ENCODE measurements at places on chromosomes 6 and 20.

GRCh38 chr6:1667012-1667804 is 57.5 kb downstream of the FOXC1 start:
- peak; percentile 86 for DNase-seq

DNA sequence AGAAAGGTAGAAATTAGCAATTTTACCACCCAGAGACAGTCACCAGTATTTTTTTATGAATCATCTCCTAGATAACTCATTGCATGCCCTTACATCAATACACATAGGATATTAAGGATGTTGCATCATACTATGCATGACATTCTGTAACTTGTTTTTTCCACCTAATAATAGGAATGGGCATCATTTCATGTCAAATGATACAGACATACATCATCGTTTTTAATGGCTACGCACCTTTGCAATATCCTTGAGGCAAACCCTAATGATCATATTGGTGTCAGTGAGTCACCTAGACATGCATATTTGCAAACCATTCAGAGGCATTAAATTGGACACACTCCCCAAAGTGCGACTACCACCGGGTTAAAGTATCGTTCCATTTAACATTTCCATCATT is 309.7 kb upstream of the AGPAT4 start:
- no peak for DNase-seq

- DNase-seq = no peak
Observed at GRCh38 chr6:2485116-2485515, 239.7 kb upstream of the GMDS start.

GRCh38 chr20:34029415-34029814 is 35.7 kb downstream of the RALY start:
- DNase-seq = no peak

- DNase-seq = no peak
Observed at GRCh38 chr20:42594011-42594410, 595.7 kb downstream of the PTPRT start.

DNA sequence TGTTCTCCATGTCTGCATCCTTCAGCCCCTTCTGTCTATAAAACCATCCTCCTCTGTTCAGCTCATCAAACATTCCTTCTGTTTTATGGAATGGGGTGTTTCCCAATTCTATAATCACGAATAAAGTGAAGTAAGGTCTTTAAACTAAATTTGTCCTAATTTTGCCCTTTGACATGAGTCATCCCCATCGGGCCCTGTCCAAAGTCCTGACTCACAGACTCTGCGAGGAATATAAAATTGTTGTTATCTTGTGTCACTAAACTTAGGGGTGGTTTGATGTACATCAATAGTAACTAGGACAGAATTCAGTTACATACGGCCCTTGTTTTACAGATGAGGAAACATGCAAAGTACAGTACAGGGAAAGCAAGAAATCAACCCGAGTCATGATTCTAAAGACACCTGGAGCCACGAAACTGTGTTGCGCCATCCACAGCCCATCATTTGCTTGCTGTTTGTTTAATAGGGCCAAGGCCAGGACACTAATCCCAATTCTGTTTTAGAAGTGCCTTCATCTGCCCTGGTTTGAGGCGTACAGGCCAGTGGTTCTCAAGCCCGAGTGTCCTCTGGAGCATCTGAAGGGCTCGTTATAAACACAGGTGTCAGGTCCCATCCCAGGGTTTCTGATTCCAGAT is 2.8 kb downstream of the ACSS1 start:
- peak; percentile 70 for DNase-seq

GRCh38 chr6:126550323-126550722 is 210.4 kb downstream of the CENPW start:
- DNase-seq = no peak
